ENCODE measurements at places on chromosomes 2 and 18.

DNA sequence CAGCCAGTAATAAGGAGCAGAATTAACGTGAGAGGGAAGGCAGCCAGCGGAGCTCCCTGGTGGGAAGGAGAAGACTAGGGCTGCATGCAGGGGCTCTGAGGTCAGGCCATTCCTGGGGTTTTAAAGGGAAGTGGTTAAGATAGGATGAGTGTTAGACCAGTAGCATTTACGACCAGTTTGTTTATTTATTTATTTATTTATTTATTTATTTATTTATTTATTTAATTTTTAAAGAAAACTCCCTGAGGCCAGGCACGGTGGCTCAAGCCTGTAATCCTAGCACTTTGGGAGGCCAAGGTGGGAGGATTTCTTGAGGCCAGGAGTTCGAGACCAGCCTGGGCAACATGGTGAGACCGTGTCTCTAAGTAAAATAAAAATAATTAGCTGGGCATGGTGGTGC is 152.8 kb downstream of the FHOD3 start:
- no peak for DNase-seq

GRCh38 chr2:100038011-100038410 is 104.4 kb downstream of the AFF3 start:
- no peak for DNase-seq

DNA sequence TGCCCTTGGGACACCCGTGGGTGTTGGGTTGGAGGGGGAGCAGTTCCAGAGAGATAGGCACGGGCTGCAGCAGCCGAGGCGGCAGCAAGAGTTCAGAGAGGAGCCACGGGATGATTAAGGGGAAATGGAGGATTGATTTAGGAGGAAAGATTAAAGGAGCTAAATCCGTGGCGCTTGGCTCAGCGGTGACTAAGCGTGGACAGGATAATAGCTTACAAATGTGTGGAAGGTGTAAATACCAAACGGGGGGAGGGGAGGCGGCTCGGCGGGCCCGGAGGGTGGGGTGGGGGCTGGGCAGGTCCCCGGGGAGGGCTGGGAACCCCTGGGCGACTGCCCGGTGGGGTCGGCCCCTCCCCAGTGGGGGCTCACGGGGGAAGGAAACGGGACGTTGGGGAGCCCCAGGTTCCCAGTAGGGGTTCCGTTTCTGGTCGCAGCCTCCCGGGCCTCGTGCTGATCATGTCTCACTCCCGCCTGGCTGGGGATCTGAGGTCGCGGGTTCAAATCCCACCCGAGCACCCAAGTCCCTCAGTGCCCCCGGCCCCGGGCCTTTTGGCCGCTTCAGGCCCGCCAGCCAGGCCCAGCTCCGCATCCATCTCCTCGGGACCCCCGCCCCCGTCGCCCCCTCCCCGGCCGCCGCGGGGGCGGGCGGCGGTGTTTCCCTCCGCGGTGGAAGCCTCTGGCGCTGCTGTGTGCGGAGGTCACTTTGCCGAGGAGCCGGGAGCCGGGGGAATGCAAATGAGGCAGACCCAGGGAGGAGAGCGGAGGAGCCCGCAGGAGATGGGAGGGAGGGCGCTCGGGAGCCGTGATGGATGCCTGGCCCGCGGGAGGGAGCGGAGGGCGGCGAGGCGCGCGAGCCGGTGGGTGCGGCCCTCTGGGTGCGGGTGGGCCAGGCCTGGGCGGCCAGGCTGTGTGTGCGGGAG is 8.1 kb downstream of the ASIC4 start:
- DNase-seq, result peak; percentile 17

DNA sequence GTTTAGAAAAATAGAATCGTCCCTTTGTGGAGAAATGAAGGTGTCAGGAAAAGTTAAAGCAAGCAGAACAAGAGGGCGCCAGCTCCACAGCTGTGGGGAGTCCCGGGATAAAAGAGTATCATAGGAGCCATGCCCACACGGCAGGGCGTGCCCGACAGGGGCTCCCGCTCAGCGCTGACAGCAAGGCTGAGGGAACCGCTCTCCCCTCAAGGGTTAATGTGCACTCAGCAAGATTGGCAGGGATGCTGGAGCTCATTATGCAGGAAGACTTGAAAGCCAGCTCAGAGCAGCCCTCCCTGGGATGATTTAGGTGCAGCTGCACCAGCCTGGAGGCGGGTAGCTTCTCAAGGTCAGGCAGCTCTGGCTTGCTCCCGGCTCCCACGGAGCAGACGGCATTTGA is 500.2 kb downstream of the EIPR1 start:
- DNase-seq, result no peak

GRCh38 chr18:31606265-31606664 is 14.6 kb downstream of the TTR start:
- DNase-seq, result no peak
